NCI-H69 (cell line): ENCODE measurements at places on chromosomes 13 and 19.

DNA sequence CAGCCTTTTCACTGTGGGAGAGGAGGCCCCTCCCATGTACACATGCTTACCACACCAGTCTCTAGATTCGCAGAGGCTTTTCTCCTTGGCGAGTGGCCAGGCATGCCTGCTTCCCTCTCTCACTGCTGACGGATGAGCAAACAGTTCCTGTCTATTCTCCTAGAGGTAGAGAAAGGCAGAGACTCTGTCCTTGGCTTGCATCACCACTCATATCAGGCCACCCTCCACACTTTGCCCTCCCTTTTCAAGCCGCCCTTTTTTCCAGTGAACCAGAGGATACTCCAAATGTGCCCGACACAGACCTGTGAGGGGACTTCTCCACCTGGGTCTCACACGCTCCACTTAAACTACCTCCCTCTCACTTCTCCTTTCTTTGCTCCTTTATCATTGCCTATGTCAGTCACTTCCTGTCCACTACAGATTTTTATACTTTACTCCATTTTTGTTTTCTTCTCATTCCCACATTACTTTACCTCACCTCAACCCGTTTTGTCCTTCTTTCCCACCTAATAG lies 284.6 kb downstream of the DNAJC15 start:
- DNase-seq, result peak; percentile 96

- no peak for DNase-seq
Observed at GRCh38 chr19:41386442-41386841, 10.1 kb downstream of the TMEM91 start.

DNA sequence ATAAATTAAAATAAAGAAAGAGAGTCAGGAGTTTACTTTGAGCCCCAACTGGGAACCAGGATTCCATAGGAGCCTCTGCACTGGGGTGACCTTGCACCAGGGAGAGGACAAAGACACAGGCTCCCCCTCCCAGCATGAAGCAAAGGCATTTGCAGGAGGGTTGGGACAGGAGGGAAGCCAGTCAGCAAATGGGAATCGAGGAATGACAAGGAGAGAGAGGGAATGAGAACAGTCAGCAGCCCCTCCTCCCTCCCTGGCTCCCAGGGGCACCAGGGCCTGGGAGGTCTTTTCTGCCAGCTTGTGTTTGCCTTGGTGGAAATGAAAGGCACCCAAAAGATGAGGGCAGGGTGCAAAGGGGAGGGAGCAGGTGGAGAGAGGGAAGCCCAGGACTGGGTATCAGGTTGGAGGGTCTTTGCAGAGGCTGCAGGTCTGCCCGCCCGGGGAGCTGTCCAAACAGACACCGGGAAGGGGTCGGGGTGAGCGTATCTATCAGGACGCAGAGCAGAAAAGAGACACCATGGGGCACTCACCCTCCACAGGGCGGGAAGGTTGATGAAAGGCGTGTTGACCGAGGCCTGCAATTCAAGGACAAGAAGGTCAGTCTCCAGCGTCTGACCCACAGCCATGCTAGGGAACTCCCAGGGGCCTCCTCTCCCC lies 3.8 kb downstream of the SBSN start:
- no peak for DNase-seq

DNA sequence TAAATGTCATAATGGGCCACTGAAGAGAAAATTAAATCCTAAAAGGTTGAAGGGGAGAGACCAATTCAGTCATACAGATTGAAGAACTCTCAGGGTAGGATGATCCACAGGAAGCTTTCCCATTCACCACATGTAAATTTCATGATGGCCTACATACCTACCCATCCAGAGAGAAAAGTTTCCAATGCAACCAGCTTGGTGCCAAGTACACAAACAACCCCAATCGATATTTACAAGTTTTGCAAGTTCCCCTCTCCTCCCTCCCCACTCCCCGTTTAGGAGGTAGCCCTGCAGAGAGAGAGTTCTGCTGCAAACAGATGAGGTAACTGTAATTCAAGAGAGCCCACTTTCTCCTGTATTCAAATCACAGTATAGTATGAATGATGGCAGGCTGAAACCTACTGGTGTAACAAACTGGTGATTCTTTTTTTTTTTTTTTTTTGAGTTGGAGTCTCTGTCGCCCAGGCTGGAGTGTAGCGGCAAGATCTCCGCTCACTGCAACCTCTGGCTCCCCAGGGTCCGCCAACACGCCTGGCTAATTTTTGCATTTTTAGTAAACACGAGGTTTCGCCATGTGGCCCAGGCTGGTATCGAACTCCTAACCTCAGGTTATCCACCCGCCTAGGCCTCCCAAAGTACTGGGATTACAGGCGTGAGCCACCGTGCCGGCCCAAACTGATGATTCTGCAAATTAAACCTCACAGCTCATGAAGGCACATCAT lies 14.4 kb downstream of the FOXO1 start:
- no peak for DNase-seq

GRCh38 chr13:44868397-44868796 lies 120.9 kb downstream of the NUFIP1 start:
- DNase-seq, result no peak

DNA sequence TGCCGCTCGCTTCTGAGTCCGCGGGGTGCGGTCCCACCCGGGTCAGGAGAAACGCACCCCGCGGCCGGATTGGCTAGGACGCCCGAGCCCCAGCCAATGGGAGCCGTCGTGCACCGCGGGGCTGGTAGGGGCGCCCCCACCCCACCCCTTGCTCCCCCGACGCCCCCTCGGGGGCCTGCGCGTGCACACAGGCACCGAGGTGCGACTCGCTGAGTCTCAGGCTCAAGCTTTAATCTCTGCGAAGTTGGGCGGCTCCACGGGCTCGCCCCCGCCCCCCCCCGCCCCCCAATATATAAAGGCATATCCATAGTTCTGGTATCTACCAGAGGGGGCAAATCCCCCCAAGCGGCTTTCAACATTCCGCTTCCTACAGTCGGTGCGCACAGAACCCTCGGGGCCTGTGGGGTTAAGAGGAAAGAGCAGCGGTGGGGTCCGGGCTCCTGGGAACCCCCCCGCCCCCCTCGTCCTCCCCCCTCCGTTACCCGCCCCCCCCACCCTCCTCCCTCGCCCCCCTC lies at the start of gene COX6B2:
Gene COX6B2, minus strand, starts transcription at position 22 of the 515 bp plus-strand sequence. CDS start 198 bp downstream, outside the sequence.
- peak; percentile 44 for DNase-seq

- no peak for DNase-seq
Observed at GRCh38 chr19:355134-355533, 10.5 kb upstream of the MIER2 start.

DNA sequence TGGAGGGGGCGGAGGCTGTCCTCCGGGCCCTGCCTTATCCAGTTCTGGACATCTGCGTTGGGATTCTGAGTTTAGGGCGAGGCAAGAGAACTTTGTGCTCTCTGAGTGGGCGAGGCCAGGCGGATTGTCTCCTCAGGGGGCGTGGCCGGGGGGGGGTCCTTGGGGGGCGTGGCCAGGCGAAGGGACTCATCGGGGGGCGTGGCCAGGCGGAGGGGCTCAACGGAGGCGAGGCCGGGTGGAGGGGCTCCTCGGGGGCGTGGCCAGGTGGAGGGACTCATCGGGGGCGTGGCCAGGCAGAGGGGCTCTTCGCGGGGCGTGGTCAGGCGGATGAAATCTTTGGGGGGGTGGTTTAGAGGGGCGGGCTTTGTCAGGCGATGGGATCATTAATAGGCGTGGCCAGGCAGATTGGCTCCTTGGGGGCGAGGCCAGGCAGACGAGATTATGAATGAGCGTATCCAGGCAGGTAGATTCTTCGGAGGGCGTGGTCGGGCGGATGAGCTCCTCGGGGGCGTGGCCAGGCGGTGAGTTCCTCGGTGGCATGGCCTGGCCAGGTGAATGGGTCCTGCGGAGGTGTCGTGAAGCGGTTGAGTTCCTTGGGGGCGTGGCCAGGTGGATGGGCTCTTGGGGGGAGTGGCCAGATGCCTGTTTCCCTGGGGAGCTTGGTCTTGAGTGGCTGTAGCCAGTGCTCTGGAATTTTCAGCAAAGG lies 10.3 kb upstream of the CACNG7 start:
- peak; percentile 69 for DNase-seq

DNA sequence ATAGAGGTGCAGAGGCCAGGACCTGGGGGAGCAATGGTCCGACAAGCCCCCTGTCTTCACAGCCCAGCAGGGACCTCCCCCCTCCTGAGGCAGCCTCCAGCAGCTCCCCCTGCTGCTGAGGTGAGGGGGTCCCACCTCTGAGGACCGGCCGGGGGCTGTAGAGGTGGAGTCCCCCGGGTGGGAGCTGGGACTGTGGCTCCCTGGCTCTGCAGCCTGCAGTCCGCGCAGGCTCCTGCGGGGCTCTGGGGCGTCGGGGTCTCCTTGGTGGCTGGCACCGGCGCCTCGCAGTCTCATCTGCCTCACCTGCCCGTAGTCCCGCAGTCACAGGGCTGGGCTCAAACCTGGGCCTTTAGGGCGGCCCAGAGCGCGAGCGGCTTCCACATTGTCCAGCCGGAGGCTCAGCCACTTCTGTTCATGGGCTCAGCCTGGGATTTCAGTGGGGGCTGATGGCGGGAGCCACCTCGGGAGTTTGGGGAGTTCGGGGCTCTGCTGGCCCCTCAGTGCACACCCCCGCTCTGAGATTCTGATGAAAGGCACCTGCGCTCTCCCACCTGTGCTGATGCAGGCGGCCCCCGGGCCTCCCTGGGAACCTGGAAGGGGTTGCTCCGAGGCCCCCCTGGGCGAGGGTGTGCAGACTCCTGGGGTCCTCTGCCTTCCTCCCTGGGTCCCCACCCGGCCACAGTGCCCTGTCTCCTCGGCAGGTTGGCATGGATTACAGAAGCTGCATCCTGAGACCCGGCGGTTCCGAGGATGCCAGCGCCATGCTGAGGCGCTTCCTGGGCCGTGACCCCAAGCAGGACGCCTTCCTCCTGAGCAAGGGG lies 7.0 kb upstream of the ZNF554 start:
- no peak for DNase-seq

DNA sequence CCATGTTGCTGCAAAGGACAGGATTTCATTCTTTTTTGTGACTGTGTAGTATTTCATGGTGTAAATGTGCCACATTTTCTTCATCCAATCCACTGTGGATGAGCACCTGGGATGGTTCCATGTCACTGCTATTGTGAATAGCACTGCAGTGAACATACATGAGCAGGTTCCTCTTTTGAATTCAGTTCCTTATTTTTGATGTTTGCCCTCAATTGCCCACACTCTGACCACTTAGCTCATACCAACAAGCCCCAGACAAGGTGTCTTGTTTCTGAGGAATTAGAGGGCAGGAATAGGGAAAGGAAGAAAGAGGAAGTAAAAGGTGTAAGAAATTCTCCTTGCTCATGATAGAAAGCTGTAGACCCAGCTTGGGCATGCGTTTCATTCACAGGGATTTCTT lies 244.2 kb upstream of the ZNF507 start:
- no peak for DNase-seq

DNA sequence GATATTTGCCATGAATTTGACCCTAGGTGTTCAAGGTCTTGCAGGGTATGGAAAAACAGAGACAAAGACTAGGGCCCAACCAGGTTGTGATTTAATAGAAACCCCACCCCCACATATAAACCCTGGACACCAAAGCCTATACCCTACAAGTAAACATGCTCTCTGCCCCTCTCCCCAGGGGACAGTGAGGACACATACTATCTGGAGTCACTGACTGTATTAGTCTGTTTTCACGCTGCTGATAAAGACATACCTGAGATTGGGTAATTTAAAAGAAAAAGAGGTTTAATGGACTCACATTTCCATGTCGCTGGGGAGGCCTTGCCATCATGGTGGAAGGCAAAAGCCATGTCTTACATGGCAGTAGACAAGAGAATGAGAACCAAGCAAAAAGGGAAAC lies 88.3 kb downstream of the RAP2A start:
- DNase-seq, result no peak

DNA sequence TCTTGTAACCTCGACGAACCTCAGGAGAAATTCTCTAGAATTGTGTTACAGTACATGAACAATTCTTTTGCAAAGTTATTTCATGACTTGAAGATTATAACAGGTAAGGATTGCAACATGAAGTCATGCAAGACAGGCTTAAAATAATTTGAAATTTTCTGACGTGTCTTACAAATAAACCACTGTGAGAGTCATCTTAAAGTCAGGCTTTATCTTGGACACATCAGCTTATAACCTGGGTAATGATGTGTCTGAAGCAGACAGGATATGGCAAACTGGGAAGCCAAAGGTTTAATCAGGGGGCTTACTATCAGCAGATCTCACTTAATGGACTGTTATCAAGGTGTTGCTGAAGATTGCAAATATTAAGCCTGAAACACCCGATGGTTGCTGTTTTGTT lies 407.8 kb downstream of the KLF5 start:
- peak; percentile 44 for DNase-seq

GRCh38 chr13:26628706-26629105 lies 71.2 kb downstream of the WASF3 start:
- DNase-seq, result peak; percentile 51

GRCh38 chr19:53161123-53161522 lies 2.3 kb upstream of the ZNF347 start:
- DNase-seq, result no peak

DNA sequence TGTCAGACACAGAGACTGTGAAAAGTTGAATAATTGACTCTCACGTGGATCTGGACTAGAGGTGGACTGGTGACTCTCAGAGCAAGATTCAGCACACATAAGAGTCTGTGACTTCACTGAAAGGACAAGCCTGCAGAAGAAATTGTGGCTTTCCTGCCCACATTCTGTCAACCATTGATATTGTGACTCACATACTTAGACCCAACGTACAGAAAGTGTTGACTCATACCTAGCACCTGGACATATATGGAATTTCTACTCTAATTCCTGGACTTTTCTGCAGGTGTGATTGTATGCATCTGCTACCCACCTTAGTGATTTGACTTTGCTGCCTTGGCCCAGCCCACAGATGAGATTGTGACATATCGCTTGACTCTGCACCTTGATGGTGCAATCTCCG lies 15.6 kb upstream of the ZNF730 start:
- DNase-seq, result no peak

DNA sequence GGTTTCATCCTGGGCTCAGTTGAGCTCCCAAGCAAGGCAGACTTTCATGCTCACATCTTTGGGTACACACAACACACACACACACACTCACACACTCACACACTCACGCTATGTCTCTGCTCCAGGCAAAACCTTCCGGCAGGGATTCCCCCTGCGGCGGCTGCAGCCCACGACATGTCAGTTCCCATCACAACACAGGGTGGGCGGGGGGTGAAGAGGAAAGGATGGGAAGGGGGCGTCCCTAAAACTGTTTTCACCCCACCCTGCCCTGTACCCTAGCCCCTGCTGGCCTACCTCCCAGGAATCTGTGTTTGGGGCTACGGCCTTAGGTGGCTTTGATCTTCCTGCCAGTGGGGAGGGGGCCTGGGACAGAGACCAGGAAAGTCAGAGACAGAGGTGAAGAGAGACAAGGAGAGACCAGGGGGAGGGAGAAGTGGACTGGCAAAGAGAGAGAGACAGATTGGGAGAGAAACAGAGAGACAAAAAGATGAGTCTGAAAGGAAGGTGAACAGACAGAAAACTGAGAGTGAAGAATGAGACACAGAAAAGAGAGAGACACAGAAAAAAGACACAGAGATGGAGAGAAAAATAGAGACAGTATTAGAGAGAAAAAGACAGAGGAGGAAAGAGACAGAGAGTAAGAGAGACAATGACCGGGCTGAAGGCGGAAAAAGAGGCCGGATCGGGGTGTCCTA lies 3.9 kb downstream of the LRFN1 start:
- no peak for DNase-seq

- peak; percentile 33 for DNase-seq
Observed at GRCh38 chr19:45275370-45275971, 24.4 kb downstream of the MARK4 start.

GRCh38 chr19:8108560-8109445 lies 40.6 kb downstream of the FBN3 start:
- no peak for DNase-seq

GRCh38 chr13:98706446-98707110 lies 45.9 kb downstream of the SLC15A1 start:
- DNase-seq, result no peak
